ENCODE measurements at places on chromosomes 12 and 14. TPM values are rescaled to one million over a fixed set of nuclear protein-coding genes. Genes with fewer than 3 reads are reported as not detected.

The MGAT4C gene
- under 0.01 TPM for total RNA-seq

- DNase-seq: no peak
Measured at GRCh38 chr12:11853126-11853525, 203.7 kb downstream of the ETV6 start.

The FAM181A gene
- not detected for total RNA-seq

DNA sequence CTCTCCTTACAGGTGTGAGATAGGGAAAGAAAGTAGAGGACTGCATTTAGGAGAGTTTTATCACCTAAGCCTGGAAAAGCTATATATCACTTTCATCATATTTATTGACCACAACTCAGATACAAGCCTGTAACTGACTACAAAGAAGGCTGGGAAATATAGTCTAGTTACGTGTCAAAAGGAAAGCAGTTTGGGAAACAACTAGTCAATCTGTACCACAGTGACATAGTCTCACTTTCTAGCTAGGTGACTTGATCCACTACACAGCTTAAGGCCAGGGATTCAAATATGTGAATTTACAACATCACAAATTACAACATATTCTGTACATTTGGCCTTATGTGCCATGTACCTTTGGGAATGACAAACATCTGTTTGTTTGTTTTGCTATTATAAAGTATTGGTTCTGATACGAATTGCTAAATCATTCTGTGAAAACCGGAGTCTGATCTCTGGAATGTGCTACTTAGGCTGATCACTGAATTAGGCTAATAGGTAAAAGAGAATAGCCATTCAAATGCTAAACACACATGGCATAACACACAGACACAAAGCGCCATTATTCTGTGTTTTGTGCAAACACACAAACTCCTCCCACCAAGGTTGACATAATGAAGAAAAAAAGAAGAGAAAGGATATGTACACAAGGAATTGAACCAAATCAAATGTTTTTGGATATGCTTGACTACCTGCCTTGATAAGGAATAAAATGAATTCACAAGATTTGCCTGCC lies 279.8 kb downstream of the DUSP6 start:
- no peak for DNase-seq

- no peak for DNase-seq
Measured at GRCh38 chr12:116189692-116190091, 87.8 kb downstream of the MED13L start.

DNA sequence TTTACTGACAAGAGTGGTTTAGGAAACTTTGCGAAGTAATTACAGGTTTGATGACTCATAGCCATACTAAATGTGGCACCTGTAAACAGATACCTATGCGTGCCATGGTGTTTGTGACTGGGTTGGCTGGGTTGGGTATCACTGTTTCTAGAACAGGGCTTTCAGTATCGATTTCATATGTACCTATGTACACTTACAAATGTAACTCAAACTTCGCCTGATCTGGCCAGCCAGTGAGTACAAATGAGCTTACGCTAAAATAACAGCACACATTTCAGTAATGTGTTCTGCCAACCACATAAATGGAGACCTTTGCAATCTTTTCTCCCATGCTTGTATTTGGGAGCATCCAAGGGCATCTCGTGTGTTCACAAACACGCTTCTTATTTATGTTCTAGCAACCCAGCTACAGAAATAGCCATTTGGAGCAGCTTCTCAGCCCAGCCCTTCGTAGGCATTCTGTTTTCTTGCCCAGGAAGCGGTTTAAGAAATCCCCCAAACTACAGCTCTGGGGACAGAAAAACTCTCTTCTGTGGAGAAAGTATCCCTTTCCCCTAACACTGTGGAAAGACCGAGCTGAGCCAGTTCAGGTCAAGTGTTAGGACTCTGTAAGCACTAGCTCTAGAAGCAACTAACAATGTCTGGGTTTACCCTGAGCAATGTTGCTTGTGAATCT lies 42.3 kb upstream of the MDM1 start:
- DNase-seq: peak; percentile 57

The MYF5 gene
- total RNA-seq: not detected

The RHNO1 gene
- 51.1 TPM for total RNA-seq

The INSM2 gene
- not detected for total RNA-seq

GRCh38 chr12:13811061-13811460 lies 170.3 kb downstream of the GRIN2B start:
- no peak for DNase-seq
